ENCODE measurements at places on chromosomes 11 and 22. TPM values are rescaled to one million over a fixed set of nuclear protein-coding genes. Genes with fewer than 3 reads are reported as not detected.

DNA sequence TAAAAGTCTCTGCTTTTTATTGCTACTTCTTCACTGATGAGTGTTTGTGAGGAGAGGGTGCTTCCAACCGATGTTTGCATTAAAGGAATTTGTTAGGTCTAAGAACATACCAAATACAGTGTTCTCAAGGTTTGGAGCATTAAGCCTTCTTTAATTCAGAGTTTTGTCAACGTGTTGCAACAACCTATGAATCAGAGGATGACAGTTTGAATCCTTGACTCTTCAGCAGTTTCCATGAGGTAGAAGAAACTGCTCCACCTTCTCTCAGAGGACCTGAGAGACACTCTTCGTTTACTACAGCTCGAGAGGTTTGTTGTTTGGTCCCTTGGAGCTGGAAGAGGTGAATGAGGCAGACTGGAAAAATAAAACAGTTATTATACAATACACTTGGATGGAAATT, 55.7 kb downstream of the NCAM1 start:
- no peak for DNase-seq

- no peak for DNase-seq
Measured at GRCh38 chr11:122723576-122723975, 68.1 kb downstream of the UBASH3B start.

GRCh38 chr11:70225681-70226177, 22.6 kb downstream of the FADD start:
- no peak for DNase-seq

- DNase-seq = no peak
Measured at GRCh38 chr11:69485337-69486041, 4.0 kb downstream of the LINC01488 start.

DNA sequence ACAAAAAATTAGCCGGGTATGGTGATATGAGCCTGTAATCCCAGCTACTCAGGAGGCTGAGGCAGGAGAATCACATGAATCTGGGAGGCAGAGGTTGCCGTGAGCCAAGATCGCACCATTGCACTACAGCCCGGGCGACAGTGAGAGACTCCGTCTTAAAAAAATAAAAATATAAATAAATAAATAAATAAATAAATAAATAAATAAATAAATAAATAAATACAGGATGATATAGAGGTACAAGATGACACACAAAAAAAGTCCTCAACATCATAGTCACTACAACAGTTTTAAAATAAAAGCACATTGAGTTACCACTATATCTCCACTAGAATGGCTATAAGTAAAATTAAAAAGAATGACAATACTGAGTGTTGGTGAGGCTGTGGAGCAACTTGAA, 97.8 kb downstream of the ALX4 start:
- DNase-seq = no peak

DNA sequence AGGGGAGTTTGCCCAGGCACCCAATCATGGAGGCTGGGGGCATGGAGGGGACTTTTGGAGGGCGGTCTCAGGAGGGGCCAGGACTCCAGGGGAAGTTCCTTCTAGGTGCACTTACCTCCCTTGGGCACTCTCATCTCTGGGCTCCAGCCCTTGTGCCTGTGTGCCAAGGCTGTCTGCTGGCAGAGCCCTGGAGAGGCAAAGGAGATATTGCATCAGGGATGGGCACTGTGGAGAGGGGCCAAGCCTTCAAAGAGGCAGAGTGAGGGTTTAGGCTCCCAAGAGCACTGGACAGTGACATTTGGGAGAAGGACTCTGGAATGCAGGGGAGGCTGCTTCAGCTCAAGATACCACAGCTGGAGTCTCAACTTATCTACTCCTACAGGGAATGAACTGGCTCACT, 32.2 kb upstream of the TFIP11 start:
- DNase-seq = no peak

DNA sequence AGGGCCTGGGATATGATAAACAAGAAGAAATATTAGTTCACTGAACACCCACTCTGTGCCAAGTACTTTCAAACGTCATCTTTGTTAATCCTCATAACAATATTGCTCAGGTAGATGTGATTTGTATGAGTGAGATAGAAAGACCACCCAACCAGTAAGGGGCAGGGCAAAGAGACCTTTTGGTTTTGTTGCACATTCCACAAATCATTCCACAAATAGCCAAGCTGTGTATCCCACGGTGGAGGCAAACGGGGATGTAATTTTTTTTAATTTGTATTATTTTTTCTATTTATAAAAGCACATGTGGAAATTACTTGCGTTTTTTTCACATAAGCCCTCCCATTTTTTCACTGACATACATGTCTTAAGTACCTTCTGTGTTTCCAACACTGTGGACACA, 29.0 kb downstream of the LAYN start:
- DNase-seq = no peak

- no peak for DNase-seq
Measured at GRCh38 chr22:42288791-42289190, 18.3 kb upstream of the TCF20 start.

Gene MICALL1
- 32.1 TPM for total RNA-seq

Gene LGALS1
- 14.9 TPM for total RNA-seq

Gene ADORA2A
- total RNA-seq = 7.1 TPM

Gene POLR2L
- 151 TPM for total RNA-seq

Gene APOBEC3G
- total RNA-seq = 2.0 TPM
